Heart right ventricle (tissue), 16 donors: ENCODE measurements at places on chromosomes 16 and 17. TPM values are rescaled to one million over a fixed set of nuclear protein-coding genes. Genes with fewer than 3 reads are reported as not detected.

DNA sequence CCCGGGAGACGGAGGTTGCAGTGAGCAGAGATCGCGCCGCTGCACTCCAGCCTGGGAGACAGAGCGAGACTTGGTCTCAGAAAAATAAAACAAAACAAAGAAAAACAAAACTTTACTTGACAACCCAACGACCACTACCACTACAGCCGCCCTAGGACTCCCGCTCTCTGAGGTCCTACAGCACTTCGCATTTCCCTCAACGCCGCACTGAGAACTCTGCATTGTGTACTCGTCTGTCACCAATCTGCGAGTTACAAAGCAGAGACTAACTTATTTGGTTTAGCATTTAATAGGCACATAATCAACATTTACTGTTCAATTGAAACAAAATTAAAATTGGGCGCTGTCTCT, 479 bp upstream of the ZNF207 start:
- peak; percentile 15 for DNase-seq

GRCh38 chr17:63760771-63761539, 12.4 kb downstream of the CCDC47 start:
- no peak for DNase-seq

DNA sequence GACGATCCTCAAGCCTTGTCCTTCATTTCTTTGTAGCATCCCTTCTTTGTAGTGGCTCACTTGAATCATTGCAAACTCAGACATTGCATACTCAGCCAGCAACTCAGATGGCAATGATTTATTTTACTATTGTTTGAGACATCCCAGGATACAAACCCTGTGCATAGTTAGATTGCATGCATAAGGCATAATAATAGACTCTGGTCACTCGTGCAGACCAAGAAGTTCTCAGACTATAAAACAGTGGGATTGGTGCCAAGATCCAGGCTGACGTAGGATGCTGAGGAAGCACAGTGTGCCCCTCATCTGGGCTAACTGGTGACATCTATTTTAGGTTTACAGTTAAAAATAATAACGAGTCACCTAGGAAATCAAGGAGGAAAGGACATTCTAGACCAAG, 142.3 kb downstream of the PMP22 start:
- DNase-seq: no peak

- DNase-seq: no peak
Measured at GRCh38 chr17:81398832-81399411, 3.7 kb downstream of the BAHCC1 start.

GRCh38 chr16:89015271-89015859, 38.4 kb upstream of the CBFA2T3 start:
- no peak for DNase-seq

DNA sequence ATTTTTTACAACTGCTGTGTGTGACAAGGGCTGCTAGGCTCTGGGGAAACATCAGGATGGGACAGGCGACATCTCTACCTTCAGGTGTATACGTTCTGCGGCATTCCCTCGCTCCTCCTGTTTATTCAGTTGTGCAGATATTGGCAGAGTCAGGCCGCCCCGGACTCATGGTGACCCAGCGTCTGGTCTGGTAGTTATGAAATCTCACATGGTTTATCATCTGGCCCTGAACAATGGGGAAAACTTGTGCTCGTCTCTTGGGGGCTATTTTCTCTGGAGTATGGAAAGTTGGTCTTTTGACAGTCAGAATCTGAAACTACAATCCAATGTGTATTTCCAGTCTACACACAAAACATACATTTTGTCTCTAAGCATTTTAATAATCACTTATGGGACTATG, 3.3 kb downstream of the MARCHF10 start:
- no peak for DNase-seq

DNA sequence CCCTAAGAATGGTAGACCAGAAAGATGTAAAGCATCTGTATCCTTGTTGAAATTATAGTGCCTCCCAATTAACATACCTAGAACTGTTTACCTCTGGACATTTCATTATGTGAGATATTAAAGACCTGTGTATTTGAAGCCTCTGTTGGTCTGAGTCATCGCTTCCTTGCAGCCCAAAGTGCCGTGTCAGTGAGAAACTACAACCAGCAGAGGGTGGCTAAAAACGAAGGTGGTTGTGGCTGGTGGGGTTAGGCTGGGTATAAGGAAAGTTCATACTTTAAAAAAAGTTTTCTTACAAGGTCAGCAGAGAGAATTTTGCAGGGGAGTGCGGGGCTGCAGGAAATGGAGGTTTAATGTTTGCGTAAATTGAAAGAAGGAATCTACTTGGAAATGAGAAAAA, 290.7 kb downstream of the TMEM114 start:
- DNase-seq: no peak

DNA sequence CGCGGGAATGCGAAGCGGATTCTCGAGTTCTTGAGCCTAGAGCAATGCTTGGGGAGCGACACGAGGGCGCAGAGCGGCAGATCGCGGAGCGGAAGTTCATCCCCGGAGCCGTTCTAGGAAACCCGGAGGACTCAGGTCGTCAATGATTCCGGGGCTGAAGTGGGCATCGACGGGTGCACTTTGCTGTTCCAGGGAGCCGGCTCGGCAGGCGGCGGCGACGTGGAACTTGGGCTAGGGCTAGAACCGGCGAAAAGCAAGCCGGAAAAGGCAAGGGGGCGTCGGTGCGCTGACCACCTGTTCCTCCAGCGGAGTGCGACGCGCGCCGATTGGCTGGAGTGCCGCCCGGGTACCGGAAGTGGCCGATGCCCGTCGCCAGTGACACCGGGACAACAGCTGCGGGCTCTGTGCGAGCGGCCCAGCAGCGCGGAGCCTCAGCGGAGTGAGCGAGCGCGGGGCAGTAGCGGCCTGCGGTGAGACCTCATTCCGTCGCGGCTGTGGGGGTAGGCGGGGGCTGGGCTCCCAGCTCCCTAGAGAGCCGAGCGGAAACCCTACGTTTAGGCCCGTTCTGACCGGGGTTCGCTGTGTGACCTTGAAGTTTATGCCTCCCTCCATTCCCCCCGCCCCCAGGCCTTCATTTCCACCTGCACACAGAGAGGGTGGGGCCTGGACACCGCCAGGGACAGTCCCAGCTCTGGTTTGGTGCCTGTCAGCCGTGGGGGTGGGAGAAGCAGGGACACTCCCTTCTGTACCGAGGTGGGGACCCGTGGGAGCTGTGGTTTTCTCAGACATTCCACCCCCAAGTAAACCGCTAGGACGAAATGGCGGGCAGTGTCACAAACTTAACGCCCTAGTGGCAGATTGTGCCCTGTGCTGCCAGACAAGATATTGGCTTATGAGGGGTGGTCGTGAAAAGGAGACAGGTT, at the start of gene ZFP3:
TSS of gene ZFP3 (plus strand) at position 362 of the 923 bp plus-strand sequence. CDS start 13,038 bp downstream, outside the sequence.
- peak; percentile 89 for DNase-seq

DNA sequence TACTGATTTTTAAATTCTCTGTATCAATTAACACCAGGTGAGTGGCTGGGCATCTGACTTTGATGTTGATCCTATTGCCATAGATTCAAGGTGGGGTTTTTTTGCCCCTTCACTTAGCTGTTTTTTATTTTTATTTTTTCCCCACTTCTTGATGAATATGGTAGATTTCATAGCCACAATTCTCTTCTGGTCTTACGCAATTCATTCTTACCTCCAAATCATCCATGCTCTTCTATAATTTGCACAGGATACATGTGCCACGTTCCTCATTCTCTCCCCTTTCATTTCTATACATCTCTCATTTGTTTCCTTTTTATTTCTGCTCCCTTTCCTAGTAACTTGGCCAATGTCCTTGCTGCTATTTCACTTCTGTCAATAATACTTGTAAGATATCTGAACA, 14.9 kb upstream of the HS3ST4 start:
- no peak for DNase-seq

GRCh38 chr16:1494711-1495110, 1.6 kb downstream of the TELO2 start:
- peak; percentile 65 for DNase-seq

GRCh38 chr17:19867329-19868078, at the start of gene ULK2:
Gene ULK2, minus strand, starts transcription at chr17:19867936. Its CDS starts 519 bp downstream, at chr17:19867417.
- DNase-seq: peak; percentile 15

GRCh38 chr17:72121164-72122009, 567 bp downstream of the SOX9 start:
- peak; percentile 44 for DNase-seq

DNA sequence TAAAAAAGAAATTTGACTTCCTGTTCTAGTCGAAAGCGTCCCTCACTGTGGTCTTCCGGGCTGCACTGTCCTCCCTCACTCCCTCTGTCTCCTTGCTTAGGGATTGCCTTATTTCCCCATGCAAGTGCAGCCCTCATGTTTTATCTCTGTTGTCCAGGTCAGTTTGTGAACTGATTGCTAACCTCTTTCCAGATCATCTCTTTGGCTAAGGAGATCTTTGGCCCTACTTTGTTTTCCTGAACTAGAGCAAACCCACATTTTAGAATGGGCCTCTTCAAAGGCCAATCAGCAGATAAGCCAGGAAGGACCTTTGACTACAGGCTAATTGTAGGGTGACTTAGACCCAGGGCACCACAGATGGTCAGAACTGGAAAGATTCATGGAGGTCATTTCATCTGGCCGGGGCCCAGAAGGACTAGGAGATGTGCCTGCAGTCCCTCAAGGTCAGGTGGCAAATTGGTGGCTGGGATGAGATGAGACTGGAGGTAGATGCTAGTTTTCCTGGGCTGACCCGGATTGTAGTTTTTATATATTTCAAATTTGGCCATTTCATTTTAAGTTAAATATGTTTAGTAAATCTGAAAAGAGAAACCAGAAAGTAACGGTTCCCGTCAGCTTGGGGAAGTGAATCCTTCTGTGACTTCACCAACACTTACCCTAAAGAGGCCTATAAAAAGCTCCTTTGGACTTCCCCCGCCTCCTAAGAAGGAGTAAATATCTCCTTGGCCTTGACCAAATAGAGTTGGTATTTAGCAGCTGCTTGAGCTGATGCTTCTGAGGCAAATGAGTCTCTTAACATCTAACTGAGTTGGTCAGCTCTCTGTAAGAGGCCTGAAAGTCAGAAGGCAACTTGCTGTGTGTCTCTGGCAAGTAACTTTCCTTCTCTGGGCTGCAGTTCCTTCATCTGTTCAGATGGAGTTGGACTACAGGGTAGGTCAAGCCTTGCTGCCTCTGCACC, 6.2 kb upstream of the SLC25A19 start:
- no peak for DNase-seq

DNA sequence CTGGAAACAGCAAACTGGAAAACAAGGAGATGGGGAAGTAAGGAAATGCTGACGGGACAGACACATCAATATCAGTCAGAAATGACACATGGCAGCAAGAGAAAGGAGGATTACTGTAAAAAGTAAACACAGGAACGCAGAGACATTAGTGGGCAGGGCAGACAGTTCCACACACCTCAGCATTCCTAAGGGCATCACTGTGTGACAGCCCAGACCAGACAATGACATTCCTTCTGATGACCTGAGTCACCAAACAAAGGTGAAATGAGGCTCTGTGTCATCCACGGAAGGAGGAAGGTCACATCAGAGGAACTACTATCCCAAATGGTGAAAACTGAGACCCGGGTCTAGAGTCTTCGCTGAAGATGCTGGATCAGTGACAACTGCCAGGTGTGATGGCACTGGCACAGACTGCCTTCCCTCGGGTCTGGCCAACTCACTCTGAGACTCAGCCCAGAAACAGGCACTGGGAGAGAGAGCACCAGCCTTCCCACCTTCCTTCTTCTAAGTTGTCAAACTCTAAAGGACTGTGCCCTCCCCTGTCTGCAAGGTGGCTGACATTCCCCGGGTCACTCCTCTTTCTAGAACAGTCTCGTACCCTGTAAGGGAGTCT, 36.7 kb downstream of the TK2 start:
- DNase-seq: no peak

- no peak for DNase-seq
Measured at GRCh38 chr16:66580605-66581209, 1.4 kb downstream of the CMTM2 start.

DNA sequence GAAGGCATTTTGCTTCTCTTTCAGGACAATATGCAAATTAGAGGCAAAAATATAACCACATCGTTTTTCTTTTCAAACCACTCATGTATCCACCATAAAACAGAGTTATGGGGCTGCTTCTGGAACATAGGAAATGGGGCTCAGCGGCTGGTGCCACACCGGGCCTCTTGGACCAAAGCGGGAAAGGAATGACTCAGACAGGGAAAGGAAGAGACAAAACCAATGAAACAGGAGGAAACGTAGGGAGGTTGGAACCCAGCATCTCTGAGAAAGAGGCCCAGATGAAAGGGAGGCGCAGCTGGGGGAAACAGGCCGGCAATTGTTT, 28.5 kb downstream of the CUEDC1 start:
- DNase-seq: no peak

DNA sequence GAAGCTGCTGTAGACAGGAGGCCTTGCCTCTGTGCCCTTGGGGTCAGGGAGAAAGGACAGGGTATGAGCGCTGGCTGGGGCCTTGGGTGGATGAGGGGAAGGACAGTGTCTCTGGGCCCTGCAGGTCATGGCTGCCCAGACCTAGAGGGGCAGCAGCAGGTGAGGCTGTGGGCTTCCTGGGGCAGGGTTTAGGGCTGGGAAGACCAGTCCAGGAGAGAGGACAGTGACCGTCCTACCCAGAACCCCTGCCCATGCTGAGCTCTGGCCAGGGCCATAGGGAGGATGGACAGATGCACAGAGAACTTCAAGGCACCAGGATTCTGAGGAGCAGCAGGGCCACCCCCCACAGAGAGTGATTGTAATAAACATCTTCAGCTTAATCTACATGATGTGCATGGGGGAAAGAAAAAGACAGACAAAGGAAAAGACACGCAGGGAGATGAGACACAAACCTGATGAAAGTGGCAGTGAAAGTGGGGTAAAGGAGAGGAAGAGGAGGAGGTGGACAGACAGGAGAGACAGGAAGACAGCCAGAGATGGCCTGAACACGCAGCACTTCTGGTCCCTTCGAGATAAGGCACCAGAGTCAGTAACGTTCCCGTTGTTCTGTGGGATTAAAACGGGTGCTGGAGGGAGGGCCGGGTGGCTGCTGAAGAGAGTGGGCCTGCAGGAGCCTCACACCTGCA, 17.5 kb downstream of the FLOT2 start:
- no peak for DNase-seq

Gene CNOT1
- 95.9 TPM for total RNA-seq

Gene EVPL
- not detected for total RNA-seq

Gene TEKT1
- not detected for total RNA-seq

Gene KRTAP17-1
- not detected for total RNA-seq

Gene ENPP7
- total RNA-seq: not detected

Gene CLEC19A
- total RNA-seq: not detected

Gene KRTAP2-3
- not detected for total RNA-seq

Gene CDH1
- total RNA-seq: not detected

Gene KRT12
- not detected for total RNA-seq

Gene TEKT5
- not detected for total RNA-seq
